CD4-positive, alpha-beta memory T cell (primary cell): ENCODE measurements at places on chromosomes 3 and 15.

DNA sequence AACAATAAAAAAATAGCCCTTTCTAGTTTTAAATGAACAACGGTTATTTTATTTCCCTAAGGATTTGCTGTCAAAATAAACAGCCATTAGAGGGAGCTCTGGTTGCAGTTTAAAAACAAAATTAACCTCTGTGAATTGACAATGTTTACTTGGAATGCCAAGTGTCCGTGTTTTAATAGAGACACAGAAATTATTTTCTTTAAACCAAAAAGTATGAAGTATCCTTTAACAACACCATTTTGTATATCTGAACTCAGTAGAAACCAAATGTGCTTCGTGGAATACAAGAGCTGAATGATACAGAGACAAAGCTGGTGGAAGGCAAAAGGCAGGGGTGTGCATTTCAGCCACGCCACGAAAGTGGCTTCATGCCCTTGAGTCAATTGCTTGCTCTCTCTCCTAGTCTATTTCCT is 74.4 kb downstream of the MOBP start:
- H3K4me1 ChIP-seq = no peaks in the 10 kb centered on the region
- DNase-seq = no peak
- no peaks in the 10 kb centered on the region for H3K27me3 ChIP-seq
- no peak overlapping the region for H3K27ac ChIP-seq

DNA sequence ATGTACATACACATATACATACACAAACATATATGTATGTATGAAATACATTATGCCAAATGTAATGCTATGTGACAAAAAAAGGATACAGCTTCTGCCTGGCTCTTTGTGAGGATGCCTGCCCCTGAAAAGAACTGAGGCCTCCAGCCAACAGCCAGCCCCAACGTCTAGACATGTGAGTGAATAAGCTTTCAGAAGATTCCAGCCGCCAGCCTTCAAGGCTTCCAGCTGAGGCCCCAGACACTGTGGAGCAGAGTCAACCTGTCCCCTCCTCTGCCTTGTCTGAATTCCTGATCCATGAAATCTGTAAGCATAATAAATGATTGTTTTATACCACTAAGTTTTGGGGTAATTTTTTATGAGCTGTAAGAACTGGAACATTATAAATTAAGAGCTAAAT is 24.7 kb downstream of the GXYLT2 start:
- no peak overlapping the region for H3K4me3 ChIP-seq
- H3K4me1 ChIP-seq = no peaks in the 10 kb centered on the region
- H3K27ac ChIP-seq = no peak overlapping the region
- no peaks in the 10 kb centered on the region for H3K27me3 ChIP-seq

GRCh38 chr15:86275361-86275760 is 195.7 kb downstream of the AGBL1 start:
- H3K4me3 ChIP-seq = no peak overlapping the region
- DNase-seq = no peak
- no peaks in the 10 kb centered on the region for H3K4me1 ChIP-seq

DNA sequence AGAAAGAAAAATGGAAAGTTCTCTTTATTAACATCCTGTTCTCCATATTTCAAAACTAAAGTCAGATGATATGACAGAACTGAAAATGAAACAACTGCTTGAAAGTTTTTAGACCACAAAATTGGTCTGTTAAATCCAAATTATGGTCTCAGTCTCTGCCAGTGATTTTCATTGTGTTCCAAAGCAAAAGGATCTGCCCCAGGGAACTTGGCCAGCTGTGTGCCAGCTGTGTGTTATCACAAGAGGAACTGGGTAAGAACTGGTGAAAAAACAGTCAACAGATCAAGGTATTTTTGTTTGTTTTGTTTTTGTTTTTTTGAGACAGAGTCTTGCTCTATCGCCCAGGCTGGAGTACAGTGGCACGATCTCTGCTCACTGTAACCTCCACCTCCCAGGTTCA is 323.3 kb downstream of the CTNNB1 start:
- DNase-seq = no peak
- H3K27ac ChIP-seq = no peak overlapping the region
- H3K4me3 ChIP-seq = no peak overlapping the region
- H3K36me3 ChIP-seq = no peaks in the 10 kb centered on the region
- no peaks in the 10 kb centered on the region for H3K4me1 ChIP-seq
- no peaks in the 10 kb centered on the region for H3K27me3 ChIP-seq

- no peak overlapping the region for H3K27ac ChIP-seq
- no peak for DNase-seq
- no peaks in the 10 kb centered on the region for H3K4me1 ChIP-seq
- H3K4me3 ChIP-seq = no peak overlapping the region
- no peaks in the 10 kb centered on the region for H3K36me3 ChIP-seq
Observed at GRCh38 chr3:192262001-192262400, 465.3 kb downstream of the FGF12 start.

DNA sequence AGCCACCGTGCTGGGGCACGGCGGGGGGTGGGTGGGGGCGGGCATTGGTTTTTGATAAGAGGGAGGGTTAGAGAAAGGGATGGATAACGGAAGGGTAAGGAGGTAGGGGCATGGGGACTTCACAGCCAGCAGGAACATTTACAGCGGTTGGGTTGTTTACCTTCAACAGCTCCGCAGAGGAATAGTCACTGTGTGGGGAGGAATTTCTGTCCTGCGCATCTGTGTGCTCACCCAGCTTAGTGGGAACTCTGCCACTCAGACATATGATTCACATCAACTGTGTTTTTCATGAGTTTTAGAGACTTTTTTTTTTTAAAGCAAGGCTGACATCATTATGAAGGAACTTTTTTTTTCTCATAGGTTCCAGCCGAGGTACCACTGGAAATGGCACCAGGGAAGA is 19.6 kb downstream of the CHRD start:
- DNase-seq = no peak
- H3K27me3 ChIP-seq = no peaks in the 10 kb centered on the region
- H3K4me3 ChIP-seq = no peak overlapping the region
